Hematopoietic multipotent progenitor cell treated with erythropoietin and hydrocortisone succinate and interleukin-3 and kit ligand, for 6 days (in vitro differentiated cells): ENCODE measurements at places on chromosomes 16 and 17.

- no peak for DNase-seq
Observed at GRCh38 chr16:65421596-65421995, 299.7 kb upstream of the CDH11 start.

GRCh38 chr17:58092101-58092796 is 9.0 kb downstream of the DYNLL2 start:
- no peak for DNase-seq

DNA sequence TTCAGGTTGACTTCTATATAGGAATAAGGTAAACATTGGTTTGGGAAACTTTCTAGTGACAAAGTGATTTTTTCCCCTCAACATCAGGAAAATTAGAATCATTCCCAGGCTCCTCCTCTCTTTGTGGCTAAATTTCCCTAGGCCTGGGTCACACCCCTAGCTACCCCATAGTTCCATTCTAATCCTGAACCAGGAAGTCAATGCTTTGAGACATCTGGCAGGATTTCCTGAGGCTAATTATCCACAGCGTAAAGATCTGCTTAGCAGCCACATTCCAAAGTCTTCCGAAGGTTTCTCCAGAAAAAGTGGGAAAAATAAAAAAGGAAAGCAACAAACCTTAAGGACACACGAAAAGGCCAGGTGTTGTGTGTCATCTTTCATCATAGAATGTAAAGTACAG is 60.3 kb upstream of the CORO6 start:
- no peak for DNase-seq

- DNase-seq, result peak; percentile 81
Observed at GRCh38 chr16:29675811-29676643, 3.0 kb upstream of the QPRT start.
